ENCODE measurements at places on chromosomes 5 and 9.
A peak's percentile ranks its signal among the peaks of the same experiment; 100 is the strongest.

- no peak for DNase-seq
Measured at GRCh38 chr5:116669261-116670031, 94.8 kb upstream of the SEMA6A start.

DNA sequence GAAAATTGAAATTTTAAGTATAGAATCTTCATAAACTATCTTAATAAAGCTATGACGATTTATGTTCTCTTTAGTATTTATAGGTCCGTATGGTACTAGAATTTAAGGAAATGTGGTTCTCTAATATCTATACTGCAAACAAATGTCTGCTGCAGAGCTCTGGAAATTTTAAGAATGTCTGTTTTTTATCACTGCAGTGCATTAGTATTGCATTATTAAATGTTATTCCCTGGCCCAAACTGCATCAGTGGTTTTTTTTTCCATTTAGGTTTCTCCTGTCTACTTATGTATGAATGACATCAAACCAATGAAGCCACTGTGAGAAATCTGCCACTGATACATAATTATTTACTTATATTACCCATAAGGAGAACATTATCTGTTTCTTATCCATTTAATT lies 211.4 kb upstream of the CD180 start:
- DNase-seq, result no peak

GRCh38 chr5:147490989-147491388 lies 18.9 kb downstream of the DPYSL3 start:
- no peak for DNase-seq

DNA sequence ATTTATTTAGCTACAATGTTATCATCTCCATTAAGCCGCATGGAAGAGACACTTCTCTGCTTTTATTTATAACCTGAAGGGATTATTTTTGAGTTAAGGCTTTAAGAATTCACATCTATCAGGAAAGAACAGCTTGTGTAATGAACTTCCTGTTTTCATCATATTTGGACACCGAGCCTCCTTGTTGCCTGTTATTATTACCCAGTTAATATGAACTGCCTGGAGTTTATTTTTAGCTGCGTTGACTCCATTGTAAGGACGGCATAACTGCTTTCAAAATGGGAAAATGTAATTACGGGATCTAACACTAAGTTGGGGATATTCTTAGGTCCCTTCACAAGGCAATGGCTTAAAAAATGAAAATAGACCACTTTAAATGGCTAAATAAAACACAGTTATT lies 89.0 kb upstream of the NR4A3 start:
- no peak for DNase-seq

DNA sequence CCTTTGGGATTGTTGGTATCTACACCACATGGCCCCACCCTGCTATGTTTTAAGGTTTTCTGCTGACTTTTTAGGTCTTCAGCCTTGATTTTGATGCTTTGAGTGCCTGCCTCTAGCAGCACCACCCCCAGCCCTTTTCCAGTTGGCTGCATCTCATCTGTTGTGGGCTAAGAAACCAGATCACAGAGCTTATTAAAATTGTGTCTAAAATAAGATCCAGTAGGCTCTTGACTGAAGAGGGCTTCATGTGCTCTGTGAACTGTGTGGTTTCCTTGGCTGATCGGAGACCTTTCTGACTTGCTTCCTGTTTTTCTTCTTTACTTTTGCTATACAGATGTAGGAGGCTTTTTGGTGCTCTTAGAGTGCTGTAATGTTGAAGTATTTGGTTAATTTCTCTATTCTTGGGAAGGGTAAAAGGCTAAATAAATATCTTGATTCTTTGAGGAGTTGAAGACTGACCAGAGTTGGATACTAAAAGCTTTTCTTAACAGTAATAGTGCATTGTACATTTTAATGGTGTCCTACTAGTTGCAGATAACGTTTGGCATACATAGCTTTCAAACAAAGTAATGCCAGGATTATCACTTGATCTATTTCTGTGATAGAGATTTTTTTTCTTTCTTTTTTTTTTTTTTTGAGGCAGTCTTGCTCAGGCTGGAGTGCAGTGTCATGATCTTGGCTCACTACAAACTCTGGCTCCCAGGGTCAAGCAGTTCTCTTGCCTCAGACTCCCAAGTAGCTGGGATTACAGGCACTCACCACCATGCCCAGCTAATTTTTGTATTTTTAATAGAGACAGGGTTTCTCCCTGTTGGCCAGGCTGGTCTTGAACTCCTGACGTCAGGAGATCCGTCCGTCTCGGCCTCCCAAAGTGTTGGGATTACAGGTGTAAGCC lies 4.5 kb downstream of the UBE2D2 start:
- DNase-seq, result no peak

DNA sequence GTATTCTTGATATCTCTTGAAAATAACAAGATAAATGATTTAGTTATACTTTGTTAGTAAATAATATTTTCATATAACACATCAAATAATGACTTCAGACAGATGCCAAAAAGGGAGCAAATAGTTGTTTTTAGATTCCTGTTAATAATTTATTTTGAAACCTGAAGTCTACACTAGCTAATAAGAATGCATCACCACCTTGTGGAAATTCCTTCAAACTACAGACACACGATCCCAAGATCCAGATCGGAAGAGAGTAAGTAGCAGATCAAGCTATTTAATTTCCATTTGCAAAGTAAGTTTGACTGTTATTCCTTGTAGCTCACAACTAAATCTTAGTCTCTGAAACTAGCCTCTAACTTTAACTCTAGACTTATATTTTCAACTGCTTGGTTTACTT lies 35.5 kb upstream of the ISL1 start:
- no peak for DNase-seq

GRCh38 chr5:1103505-1104326 lies 8.1 kb downstream of the SLC12A7 start:
- no peak for DNase-seq

GRCh38 chr9:129637673-129638439 lies 4.1 kb downstream of the ASB6 start:
- DNase-seq, result no peak

- no peak for DNase-seq
Measured at GRCh38 chr9:124130277-124131075, 118.9 kb downstream of the LHX2 start.

GRCh38 chr5:171107669-171108068 lies 201.4 kb upstream of the TLX3 start:
- DNase-seq, result no peak

- no peak for DNase-seq
Measured at GRCh38 chr5:123813937-123814624, 302.1 kb downstream of the CSNK1G3 start.

GRCh38 chr9:87337335-87338087 lies 160.2 kb upstream of the DAPK1 start:
- DNase-seq, result no peak

DNA sequence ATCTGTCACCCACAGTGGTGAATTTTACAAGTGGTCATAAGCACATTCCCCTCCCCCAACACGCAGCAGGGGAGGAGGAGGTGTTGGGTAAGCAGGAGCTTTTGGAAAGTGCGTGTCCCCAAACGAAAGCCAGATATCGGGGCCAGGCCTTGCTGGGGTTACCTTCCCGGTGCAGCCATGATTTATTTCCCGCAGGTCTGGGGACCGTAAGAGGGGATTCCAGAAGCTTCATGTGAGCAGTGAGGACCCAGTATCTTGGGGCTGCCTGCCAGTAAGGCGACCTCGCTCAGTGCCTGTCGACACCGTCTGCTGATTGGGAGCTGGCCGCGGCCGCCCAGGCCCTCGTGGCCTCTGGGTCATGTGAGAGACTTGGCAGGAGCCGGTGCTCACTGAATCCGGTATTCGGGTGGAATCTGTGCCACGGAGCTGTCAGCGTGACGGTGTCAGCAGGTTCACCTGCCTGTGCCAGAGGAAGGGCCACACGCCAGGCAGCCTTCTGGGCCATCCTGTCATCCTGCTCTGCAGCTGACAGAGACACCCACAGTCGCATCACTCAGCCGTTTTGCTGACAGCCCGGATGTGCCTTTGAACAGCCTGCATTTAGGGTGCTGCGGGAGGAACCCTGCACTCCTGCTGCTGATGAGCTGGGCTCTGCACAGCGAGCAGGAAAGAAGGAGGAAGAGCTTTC lies 37.3 kb downstream of the SEC61B start:
- DNase-seq, result peak; percentile 23

DNA sequence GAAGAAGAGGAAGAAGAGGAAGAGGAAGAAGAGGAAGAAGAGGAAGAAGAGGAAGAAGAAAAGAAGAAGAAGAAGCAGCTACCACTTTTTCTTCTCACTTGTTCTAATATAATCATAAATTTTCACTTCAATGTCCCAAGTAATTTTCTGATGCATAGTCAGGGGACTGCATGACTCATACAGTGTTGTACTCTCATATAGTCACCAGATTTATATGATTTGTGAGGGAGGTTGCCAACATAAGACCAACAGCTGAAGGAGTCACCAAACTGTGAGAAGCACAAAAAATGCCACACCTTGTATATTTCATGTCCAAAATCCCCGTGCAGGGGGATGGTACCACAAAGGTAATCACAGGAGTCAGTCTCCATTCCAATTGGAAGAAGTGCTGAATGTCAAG lies 32.7 kb upstream of the DMRTA1 start:
- DNase-seq, result no peak

DNA sequence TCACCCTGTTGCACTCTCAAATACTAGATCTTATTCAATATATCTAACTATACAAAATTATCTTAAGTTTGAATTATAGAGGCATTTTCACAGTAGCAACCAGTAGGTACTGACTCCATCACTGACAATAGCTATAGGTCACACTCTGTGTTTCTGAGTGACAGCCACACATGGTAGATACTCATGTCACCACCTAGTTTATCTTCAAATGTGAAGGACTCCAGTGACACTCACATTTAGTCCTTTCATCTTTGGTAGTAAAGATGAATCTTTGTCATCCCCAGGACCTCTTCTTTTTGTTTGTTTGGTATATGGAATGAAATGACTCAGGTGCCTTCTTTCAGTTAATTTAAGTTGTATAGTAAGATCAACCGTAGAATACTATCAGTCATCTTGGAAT lies 102.5 kb upstream of the DHFR start:
- DNase-seq, result no peak

- no peak for DNase-seq
Measured at GRCh38 chr9:105672711-105673234, 10.5 kb downstream of the TAL2 start.

DNA sequence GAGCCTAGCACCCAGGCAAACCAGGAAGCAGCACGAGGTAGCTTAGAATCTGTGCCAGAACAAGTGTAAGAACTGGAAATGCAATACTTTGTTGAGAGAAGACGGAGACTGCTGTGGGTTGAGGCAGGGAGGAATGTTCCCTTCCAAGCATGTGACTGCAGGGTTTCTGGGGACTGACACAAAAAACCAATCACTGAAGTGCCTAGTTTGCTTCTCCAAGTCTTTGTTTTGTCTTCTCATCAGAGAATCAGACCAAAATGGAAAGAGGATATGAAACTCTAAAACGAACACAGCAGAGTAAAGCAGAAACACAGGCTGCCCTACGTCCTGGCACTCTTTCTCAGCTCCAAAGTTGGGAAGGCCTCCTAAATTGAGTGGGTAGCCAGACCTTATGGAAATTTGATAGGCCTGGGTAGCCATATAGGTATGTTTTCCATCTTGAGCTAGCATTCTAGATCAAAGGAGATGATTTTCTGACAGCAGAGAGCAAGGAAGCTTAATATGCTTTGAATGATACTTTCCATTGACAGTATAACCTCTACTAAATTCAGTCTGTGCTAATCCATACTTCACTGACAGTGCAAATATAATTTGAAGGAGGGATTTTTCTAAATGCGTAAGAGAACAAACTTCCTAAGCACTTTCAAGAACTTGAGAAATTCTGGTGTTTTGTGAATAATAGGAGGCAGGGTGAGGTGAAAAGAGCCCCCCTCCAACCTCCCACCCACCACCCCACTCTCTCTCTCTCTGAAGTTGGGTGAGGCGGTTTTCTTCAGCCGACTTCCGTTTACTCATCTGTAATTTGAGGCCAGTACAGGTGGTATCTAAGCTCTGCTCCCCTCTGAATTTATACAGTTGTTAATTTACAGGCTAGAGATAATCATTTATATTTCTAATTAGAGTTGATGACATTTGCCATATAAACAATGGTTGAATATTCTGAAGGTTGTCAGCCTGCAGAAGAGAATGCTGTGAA lies 5.5 kb downstream of the ADRB2 start:
- no peak for DNase-seq

DNA sequence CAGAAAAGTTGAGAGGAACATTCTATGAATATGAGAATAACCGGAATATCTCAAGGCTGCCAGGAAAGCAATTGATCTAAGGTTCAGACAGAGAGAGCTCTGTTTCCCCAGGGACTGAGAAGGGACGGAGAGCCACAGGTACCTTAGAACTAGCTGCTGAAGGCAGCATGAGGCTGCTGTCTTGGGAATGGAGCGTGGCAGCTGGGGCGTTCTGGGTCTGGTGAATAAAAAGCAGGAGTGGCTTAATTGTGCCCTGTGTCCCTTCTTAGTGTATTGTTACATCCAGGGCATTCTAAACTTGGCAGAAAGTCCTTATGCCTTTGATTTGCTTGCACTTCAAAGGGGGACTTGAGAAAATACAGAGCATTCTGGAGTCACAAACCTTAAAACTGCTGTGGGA lies 434.5 kb downstream of the KDM4C start:
- no peak for DNase-seq

DNA sequence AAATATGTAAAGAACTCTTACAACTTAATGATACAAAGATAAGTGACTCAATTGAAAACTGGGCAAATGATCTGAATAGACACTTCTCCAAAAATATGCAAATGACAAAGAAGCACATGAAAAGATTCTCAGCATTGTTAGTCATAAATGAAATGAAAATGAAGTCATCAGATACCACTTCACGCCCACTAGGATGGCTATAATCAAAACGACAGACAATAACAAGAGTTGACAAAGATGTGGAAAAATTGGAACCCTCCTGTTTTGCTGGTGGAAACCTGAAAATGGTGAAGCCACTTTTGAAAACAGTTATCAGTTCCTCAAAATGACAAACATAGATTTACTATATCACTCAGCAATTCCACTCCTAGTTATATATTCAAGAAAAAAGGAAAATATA lies 7.9 kb upstream of the SYK start:
- DNase-seq, result no peak

DNA sequence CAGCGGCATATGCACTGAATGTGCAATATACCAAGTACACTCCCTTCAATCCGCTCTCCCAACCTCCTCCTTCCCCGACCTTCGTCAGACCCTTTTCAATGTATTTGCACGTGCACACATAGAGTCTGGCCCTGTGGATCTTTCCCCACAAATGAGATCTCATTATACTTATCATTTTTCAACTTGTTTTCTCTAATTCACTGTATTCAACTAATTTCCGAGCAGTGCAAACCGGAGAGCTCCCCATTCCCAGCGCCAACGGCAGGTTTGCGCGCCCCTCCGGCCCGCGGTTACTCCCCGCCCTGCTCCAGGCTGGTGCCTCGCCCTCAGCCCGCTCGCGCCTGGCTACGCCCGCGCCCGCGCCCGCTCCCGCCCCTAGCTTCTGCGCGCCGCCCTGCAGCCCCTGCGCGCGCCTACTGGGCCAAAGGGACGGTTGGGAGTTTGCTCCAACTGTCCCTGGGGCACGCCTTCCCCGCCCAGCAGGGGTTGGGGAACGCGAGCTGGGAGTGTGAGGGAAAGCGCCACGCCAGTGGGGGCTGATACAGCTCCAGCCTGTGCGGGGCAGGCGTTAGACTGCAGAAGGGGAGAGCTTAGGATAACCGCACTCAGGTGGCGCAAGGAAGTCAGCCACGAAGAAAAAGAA lies 3.3 kb upstream of the CDC20B start:
- no peak for DNase-seq

Measured in left renal pelvis (tissue), 4 donors.